Right ventricle myocardium superior (tissue), 1 donor: ENCODE measurements at places on chromosomes 16 and 17.

GRCh38 chr17:44595216-44595775 lies 38.0 kb downstream of the FZD2 start:
- no peak for DNase-seq

DNA sequence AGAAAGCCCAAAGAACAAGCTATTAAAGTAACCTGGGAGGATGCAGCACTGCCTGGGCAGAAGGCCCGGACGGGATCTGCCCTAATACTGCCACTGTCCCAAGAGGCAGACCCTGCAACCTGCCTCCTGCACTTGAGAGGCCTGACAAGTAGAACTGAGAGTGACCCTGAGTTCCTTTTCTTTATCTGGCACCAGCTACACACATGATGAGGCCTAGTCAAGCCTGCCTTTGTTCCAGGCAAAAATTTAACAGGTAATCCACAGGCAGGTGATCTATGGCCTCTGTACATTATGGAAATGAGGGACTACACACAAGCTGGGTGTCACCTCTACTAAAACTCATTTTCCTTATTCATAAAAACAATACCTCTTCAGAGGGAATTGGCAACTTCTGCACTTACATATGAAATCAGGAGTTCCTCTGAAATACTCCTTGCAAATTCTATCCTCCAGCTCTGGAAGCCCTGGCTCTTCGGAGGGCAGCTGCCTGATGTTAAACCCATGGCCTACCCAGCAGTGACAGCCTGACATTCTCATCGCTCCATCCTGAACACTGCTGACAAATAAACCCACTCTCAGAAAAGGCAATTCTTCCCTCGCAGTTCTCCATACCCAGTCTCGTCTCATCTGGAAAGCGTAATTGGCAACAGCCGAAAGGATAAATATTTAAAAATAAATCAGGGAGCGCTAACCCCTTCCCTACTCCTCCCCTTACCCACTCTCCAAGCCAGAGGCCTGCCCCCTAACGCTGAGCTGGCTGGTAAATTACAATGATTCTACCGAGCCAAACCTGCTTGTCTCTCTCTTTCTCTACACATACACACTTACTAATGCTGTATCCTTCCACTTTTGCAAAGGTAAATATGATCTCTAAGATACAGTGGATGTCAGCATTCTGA lies 2.5 kb upstream of the ZFHX3 start:
- DNase-seq: no peak

DNA sequence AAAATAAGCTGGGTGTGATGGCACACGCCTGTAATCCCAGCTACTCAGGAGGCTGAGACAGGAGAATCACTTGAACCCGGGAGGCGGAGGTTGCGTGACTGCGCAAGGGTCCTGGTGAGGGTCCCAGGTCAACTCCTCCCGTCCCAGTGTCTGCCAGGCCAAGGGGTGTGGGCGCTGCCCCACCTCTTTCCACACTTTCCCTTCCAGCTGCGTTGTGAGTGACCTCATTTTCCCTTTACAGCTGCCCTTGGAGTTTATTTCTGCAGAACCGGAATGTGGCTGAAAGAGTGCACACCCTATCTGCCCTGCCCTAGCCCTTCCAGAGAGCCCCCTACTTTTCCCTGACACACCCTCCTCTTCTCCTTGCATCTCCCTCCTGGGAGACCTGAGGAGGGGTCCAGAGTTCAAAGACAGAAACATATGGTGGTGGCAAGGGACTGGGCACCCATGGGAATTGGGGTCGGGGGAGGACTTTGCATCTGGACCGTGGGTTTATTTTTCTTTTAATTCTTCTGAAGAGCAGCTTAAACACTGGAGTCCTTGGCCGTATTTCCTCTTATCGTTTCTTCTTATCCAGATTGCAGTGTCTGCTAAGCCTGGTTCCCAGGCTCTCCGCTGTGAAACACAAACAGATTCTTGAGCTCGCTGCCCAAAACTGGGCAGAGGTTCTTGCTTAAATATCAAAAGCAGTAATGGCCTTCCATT lies 20.9 kb downstream of the MRC2 start:
- peak; percentile 55 for DNase-seq

- DNase-seq: no peak
Measured at GRCh38 chr17:41581366-41582060, 5.2 kb downstream of the KRT14 start.

DNA sequence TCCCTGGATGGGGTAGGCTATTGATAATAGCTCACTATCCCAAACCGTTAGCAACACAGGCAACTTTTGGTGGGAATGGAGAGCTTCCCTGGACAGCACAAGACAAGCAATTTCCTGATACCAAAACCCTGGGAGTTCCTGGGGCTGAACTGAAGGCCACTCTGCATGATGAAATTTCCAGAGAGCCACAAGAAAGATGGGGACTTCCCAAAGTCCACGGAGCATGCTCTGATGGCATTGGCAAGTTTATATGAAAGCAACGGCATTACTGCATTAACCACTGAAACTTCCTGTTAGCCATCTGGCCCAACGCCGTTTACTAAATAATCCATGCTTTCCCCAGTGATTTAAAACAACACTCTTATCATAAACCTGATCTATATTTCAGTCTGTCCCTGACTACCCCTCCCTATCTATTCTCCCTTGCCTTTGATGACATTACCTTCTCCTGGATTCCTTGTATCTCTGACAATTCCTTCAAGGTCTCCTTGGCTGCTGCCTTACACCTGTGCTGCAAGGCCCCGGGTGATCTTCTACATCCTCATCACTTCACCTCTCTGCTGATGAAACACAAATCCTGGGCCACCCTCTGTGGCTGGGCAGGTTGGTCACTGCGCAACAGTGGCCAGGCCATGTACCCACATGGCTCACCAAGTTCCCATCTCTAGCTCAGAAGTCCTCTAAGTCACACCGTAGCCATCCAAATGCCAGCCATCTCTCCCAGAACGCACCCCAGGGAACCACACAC lies 108.5 kb upstream of the RCVRN start:
- DNase-seq: no peak

- DNase-seq: no peak
Measured at GRCh38 chr17:69669441-69670178, 255.1 kb downstream of the MAP2K6 start.

DNA sequence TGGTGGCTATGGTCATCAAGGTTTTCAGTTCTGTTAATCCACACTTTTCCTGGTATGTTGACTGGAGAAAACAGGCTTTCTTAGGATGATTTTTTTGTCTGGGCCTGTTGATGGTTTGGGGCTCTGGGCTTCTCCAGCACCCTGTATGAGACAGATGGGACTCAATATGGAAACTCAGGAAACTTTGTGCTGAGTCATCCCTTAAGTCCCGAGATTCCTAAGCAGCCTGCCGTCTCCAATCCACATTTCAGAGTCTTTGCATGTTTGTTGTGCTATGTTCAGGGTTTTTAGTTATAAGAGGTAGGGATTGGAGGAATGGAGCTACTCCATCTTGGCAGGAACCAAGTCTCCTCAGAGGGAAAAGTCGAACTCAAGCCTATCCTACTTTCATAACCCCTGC lies 253.3 kb upstream of the FOXF1 start:
- no peak for DNase-seq

GRCh38 chr17:60491771-60492170 lies 34.3 kb downstream of the APPBP2 start:
- DNase-seq: no peak
